ENCODE measurements at places on chromosomes 3 and 15.

DNA sequence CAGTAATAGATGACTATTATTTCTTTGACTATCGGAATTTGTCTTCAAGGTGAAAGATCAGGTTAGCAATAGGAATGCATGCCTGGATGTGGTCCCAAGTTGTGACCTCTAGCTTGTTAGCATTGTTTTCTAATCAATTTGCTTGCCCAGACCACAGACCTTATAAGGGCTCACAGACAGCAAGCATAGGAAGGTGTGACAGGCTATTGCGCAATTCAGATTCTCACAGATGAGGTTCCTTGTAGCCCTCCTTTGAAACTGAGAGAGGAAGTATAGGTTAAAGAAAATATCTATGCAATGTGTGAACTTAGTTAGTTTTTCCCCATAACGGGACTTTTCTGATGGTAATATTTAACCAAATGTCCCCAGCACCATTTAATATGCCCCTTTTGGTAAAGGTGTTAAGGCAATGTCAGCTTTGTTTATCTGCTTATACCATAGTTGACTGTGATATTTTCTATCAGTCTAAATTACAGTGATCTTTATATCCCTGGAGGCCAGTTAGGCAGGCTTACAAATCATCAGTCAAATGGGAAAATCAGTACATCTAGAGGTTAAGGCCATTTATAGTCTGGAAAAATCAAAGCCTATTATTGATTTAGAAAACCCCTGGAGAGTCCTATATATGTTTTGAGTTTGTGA lies 168.1 kb upstream of the MBNL1 start:
- no peak for DNase-seq

DNA sequence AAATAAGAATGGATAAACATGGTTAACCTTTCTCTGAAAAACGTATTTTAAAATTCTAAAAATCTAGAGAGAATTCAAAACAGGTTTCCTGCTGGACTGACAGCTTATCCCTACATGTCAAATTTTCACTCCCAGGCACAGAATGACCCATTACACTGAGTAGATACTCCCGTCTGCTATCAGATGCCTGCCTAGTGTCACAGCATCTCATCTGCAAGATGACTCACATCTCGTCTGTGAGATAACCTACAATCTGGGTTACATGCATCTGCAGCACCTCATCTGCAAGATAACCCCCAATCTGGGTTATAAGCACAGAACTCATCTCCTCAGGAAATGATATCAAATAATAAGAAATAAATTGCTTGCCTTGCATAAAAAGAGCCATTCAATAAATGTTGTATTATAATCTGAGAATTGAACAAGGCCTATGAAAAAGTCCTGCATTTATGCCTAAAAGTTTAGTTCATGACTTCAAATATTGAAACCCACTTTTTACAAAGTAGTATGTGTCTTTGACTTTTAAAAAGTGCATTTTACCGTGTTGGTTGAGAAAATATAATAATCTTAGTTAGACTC lies 188.3 kb upstream of the THBS1 start:
- no peak for DNase-seq

GRCh38 chr3:21962456-21962855 lies 211.4 kb upstream of the ZNF385D start:
- no peak for DNase-seq

- DNase-seq = no peak
Observed at GRCh38 chr3:136078421-136079364, 113.2 kb downstream of the PPP2R3A start.

DNA sequence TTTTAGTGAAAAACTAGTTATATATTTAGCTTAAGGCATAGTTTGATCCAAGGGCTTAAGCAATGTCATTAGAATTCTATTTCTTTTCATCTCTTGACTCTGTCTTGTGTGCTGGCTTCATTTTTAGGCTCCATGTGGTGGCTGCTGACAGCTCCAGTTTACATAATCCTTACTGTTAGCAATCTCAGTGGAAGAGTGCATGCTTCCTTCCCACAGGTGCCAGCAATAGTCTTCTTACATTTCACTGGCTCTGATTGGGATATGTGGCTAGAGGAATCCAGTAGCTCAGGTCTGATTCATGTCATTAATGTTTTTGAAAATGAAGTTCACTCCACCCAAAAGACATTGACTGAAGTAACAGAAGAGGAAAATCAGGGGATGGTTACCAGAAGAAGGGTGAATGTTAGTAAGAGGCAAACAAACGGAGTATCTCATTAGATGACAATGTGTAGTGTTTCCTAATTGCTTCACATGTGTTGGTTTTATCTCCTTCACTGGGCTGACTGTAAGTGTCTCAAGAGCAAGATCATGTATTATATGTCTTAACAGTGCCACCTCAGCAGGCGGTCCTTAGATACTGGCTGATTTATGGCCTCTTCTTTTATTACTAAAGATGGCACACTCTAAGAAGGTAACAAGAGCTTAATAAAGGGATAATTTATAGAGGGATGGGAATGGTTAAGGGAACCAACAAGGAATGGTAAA lies 25.6 kb upstream of the TCF12 start:
- no peak for DNase-seq

- DNase-seq = no peak
Observed at GRCh38 chr3:59046839-59047238, 3.0 kb downstream of the CFAP20DC start.

- DNase-seq = no peak
Observed at GRCh38 chr3:4528819-4529600, 35.9 kb downstream of the ITPR1 start.

DNA sequence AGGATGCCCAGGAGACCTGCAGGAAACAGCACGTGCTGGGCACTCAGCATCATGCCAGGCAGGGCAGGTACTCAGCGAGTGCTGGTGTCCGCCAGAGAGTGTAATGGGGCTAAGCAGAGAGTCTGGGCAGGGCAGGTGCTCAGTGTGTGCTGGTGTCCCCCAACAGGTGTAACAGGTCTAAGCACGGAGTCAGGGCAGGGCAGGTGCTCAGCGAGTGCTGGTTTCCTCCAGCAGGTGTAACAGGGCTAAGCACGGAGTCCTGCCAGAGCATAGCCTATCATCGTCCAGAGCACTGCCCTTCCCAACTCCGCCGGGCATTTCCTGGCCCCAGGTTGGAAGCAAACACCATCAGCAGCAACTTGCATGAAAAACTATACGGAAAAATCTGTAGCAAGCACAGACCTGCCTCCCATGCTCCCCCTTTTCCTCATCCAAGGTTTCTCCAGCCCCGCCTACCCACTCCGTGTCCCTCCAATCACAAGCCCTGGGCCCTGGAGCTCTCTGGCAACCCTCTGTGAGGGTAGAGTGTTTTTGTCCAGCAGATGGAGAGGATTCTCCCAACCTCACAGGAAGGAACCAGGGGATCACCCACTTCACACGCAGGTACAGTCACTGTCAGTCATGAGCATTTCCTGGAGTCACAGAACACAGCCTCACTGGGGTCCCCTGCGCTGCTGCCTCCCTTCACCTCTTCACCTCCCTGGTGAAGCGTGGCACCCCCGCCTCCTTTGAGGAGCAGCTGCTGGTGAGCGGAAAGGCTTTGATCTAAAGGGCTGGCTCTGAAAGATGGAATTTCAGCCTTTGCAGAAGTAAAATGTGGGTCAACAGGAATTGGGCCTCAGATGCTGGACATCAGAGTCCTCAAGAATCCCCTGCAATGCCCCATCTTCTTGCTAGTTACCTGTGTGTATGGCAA lies 302.5 kb downstream of the OCA2 start:
- no peak for DNase-seq

DNA sequence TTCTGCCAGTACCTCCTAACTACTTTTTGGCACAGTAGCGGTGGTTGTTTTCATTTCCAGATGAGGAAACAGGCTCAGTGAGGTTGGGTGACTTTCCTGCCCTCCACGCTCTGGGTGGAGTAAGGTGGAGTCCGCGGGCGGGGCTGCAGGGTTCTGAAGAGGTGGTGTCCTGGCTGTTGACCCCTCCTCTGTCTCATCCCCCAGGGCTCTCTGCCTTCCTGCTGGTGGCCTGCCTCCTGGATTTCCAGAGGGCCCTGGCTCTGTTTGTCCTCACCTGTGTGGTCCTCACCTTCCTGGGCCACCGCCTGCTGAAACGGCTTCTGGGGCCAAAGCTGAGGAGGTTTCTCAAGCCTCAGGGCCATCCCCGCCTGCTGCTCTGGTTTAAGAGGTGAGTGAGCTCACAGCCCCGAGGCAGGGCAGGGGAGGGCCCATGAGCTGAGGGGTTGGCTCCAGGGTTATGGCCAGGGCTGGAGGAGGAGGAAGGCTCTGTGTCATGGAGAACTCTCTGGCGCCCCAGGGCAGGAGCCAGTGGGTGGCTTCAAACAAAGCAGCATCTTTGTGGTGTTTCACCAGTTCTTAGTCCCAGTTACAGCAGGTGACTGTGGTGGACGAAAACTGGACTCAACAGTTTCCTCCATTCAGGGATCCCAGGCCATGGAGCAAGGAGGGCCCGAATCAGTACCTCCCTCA lies 10.4 kb downstream of the SLC28A1 start:
- DNase-seq = no peak

- DNase-seq = no peak
Observed at GRCh38 chr3:13380971-13381370, 39.2 kb downstream of the NUP210 start.

DNA sequence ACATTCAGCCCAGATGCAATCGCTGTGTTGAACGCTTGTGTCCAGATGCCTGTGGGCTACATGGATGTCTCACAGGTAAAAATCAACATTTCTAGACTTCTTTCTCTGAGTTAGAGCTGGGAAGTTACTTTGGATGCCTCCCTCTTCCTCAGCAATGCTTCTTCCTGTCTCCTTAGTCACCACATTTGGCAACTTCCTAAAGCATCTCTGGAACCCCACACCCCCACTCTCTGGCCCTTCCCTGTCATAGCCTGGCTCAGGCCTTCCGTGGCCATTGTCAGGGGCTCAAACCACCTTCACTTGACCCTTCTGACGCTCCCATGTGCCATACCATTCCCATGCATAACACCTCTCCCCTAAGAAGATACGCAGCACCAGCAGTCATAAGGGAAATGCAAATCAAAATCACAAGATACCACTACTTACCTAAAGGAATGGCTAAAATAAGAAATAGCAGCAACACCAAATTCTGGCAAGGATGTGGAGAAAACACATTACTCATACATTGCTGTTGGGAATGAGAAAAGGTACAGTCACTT lies 21.6 kb upstream of the RGMA start:
- DNase-seq = no peak

DNA sequence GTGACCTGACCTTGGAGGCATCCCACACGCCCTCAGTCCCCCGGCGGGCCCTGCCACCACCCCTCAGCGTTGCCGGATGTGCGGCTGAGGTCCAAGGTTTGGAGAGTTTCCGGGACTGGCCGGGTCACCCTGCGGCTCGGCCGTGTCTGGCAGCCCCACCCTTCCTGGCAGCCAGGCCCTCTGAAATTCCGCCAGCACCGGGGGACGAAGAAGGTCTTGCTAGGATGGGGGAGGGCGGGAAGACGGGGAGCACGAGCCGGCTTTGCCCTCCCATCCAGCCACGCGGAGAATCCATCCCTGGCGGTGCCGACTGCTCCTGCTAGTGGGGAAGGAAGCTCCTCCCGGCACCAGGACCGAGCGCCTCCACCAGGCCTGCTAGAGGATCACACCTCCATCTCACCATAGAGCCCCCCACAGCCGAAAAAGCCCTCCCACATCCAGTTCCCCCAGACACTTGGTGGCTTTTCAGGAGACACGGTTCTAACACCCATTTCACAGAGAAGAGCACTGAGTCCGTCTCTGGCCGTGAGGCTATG lies 81.5 kb downstream of the CPN2 start:
- peak; percentile 82 for DNase-seq

- DNase-seq = no peak
Observed at GRCh38 chr15:87954793-87955192, 301.7 kb downstream of the NTRK3 start.

DNA sequence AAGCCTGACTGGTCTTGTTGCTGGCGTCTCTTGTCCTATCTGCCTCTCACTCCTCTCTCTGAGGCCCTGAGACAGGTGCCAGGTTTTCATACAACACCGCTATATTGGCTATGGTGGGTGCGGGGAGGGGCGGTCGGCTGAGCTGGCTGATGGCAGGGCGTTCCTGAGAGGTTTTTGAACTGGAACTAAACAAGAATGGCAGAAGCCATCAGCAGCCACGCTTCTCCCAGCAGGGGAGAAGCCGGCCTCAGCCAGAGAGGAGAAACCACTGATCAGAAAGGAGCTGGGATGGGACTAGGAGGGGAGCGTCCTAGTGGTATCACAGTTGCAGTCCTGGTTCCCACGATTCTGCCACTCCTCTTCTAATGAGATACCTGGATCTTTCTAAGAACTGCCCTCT lies 89.9 kb upstream of the PRR23E start:
- no peak for DNase-seq

- no peak for DNase-seq
Observed at GRCh38 chr15:70252056-70252950, 154.6 kb upstream of the TLE3 start.

DNA sequence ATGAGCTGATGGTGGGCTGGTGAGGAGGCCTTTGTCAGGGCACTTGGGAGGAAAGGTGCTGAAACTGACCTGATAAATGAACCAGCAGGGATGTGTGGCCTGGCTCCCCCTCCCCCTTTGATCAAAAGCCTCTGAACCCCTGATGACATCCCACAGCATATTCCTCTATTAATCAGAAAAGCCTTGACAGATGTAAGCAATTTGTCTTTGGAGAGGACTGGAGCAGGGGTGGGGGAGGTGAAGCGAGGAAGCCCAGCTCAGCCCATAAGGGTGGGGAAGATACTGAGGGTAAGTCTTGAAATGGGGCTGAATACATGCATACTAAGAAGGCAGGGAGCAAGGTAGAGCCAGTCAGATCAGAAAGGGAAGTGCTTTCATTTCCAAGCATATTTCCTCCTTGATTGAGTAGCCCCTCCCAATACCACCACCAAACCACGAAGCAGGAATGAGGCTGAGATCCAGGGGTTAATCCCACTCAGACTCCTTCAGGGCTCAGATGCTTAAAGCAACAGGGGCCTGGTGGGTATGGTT lies 34.7 kb upstream of the MRPS22 start:
- DNase-seq = no peak

GRCh38 chr3:104291437-104291851 lies 1075.3 kb upstream of the ALCAM start:
- DNase-seq = no peak

DNA sequence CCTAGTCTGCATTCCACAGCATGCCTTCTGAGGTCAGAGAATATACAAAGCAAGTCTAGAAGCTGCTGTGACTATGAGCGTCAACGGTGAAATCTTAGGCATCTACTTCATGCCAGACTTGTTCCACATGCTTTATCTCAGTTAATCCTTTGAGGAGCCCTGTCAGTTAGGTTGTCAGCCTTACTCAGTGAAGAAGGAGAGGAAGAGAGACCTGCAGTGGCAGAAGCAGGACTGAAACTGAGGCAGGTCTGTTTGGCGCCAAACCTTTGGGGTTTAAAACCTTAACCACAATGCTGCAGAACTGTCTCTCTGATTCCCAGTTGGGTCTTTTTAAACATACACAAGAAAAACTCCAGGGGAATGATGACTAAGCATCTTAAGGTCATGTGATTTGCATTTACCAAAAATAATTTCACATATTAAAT lies 139.0 kb upstream of the LIPC start:
- no peak for DNase-seq

GRCh38 chr3:108899530-108899929 lies 54.1 kb downstream of the GUCA1C start:
- no peak for DNase-seq
